NCI-H524 treated with DMSO at 0.1 percent for 48 hours (cell line): ENCODE measurements at places on chromosomes 13 and 19.

- no peak for DNase-seq
These were observed 1.6 kb upstream of the TIMM13 start for GRCh38 chr19:2428756-2429711.

GRCh38 chr19:34118879-34119748 is 53.2 kb upstream of the LSM14A start:
- no peak for DNase-seq

DNA sequence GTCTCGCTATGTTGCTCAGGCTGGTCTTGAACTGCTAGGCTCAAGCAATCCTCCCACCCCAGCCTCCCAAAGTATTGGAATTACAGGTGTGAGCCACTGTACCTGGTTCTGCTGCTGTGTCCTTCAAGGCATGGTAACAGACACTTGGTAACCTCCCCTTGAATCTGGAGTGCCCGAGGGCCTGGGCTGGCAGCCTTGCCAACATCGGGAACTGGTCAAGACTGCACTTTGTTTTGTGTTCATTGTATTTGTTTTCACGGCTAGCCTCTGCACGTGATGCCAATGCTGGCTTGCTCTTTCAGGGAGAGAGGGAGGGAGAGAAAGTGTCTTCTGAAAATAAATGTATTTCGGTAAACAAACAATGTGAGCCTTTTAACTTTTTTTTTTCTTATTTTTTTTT is 12.0 kb downstream of the CERS4 start:
- DNase-seq = no peak

DNA sequence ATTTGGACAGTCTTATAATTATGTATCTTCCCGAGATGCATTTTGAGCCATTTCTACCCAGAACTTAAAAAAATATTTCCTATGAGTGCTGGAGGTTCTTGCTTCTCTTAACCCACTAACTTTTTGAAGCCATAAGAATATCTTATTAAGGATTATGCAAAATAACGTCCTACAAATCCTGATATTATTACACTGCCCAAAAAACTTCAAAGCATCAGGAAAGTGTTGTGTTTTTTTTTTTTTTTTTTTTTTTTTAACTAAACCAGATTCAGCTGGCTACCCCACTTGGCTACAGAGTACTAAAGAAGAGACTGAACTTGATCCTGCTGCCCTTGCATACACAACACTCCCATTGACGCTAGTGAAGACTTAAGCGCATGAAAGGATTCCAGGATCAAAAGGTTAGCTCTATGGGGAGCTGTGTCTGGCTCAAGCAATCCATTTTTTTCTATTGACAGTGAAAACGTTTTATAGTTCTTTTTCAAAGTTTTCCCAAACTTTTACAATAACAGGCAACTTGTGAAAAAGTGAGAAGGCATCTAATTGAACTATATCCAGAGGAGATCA is 141.4 kb downstream of the KCNRG start:
- DNase-seq = no peak

- no peak for DNase-seq
These were observed 8.2 kb upstream of the HSD17B14 start for GRCh38 chr19:48844472-48844871.
